ENCODE measurements at places on chromosomes 5 and 9.
A peak's percentile ranks its signal among the peaks of the same experiment; 100 is the strongest.

- no peak for DNase-seq
These were observed 350.2 kb downstream of the DTWD2 start for GRCh38 chr5:118637947-118638670.

DNA sequence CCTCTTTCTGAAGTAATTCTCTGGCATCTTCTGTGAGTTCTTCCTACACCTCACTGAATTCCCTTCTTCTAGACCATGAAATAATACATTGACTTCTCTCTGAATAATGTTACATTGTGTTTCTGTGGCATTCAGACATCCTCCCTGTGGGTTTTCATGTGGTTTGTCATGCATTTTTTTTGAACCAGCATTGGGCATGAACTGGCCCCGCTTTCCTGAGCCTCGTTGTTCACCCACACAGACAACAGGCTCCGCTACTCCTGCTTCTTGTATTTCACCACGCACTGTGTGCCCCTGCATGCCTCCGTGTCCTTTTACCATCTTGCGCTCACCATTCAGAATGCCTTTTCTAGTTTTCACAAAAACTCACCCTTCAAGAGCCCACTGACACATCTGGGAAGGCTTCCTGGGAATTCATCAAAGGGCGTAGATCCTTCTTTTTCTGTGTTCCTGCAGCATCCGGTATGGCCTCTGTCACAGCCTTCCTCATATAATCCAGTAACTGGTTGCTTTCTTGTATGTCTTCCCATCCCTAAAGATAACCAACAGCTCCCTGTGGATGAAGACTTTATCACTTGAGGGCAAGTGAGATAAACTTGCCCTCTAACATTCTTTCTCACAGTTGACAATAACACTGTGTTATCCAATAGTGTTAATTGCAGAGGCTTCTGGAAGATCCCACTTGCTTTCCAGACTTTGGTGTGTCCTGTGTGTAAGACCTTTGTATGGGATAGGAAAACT, 51.5 kb upstream of the ADAMTSL1 start:
- DNase-seq = peak; percentile 11

DNA sequence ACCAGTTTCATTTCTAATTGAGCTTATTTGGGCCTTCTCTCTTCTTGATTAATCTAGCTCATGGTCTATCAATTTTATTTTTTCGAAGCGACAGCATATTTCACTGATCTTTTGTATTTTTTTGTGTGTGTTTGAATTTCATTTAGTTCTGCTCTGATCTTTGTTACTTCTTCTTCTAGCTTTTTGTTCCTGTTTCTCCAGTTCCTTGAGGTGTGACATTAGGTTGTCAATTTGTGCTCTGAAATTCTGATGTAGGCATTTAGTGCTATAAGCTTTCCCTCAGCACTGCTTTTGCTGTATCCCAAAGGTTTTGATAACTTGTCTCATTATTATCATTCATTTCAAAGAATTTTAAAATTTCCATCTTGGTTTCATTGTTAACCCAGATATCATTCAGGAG, 67.3 kb downstream of the STRBP start:
- no peak for DNase-seq

- DNase-seq = no peak
These were observed 83.3 kb downstream of the GTF3C4 start for GRCh38 chr9:132753593-132753880.

- no peak for DNase-seq
These were observed 102.5 kb downstream of the PDE6A start for GRCh38 chr5:149841851-149842793.

All from Daoy (cell line).